HT-29 (cell line): ENCODE measurements at places on chromosomes 2 and 18. TPM values are rescaled to one million over a fixed set of nuclear protein-coding genes. Genes with fewer than 3 reads are reported as not detected.

DNA sequence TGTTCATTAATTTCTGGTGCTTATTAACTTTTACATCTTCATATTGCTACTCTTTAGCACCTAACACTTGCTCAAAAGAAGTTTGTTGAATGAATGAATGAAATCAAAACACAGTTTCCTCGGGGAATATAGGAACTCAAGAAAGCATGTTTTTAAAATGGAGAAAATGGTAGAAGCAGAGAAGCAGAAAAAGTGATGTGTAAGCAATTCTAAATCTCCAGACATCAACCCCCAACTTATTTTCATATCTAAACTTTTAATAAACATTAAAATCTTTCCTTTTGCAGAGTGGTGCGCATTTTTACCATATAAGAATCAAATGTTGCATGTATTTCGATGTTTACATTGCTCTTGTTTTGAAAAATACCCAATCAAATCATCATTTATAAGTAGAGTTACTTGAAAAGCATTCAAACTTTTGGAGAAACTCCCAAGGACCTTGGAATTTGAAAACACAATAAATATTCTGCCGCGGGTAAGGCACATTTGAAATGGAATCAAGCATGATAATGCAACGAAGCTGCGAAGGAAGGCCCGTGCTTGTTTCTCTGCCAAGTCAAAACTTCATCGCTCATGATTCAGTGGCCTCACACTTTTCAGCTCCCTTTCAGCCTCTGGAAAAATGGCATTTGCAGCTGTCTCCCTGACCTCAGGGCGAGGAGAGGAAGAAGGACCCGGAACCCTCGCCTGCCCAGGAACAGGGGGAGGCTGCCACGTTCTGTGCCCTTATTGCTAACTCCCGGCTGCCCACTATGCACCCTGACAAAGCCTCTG is 26.7 kb upstream of the SMIM21 start:
- no peak for DNase-seq

The MAL gene
- total RNA-seq: not detected in 2 replicates

GRCh38 chr2:209600341-209601171 is 171.1 kb upstream of the UNC80 start:
- no peak for DNase-seq

DNA sequence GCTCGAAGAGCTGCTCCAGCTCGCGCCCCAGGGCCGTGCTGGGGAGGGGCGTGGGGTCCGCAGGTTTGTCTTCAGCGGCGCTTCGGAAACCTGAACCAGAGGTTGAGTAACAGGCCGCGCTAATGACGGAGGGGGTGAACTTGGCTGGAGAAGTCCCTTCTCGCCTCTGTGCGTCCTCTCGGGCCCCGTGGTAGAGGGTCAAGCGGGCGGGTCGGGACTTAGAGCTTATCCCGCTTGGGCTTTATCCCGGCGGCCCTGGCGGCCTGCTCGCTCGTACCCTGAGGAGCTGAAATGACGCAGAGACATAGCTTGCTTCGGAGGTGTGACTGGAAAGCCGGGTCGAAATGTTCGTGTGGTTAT is 479 bp downstream of the RNMT start:
- peak; percentile 66 for DNase-seq

The DCAF17 gene
- 3.8 and 4.4 TPM in 2 replicates for total RNA-seq

DNA sequence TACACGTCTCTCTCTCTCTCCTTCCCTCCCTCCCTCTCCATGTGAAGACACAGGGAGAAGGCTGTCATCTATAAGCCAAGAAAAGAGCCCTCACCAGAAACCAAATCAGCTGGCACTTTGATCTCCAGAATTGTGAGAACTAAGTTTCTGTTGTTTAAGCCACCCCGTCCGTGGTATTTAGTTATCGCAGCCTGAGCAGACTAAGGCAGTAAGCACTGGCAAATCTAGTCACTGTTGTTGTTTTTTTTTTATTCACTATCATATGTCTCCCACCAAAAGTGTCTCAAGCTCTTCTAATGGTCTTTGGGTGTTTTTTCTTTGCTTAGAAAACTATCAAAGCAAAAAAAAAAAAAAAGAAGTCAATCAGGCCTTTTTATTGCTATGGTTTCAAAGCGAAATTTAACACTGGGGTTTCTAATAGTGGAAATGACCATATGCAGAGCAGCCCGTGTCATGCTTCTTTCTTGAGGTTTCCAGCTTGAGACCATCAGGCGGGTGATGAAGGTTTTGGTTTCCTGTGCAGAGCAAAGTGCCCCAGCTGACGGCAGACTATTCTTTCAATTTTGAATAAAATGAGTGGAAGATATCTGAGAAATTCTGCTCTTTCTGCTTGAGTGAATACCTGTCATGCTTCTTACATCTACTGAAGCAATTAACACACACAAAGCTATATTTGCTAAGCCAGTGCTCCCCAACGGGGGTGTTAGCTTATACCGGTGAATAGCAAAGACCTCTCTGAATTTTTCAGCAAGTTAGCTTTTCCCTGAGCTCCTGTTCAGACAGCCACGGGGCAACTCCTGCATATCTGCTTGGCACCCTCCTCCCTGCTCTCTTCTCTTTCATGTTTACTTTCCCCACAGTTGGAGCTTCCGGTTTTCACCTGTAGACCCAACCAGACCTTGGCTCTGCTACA is 394.1 kb upstream of the ATP5MC3 start:
- no peak for DNase-seq

The RNF103 gene
- 11.8 and 15.8 TPM in 2 replicates for total RNA-seq

DNA sequence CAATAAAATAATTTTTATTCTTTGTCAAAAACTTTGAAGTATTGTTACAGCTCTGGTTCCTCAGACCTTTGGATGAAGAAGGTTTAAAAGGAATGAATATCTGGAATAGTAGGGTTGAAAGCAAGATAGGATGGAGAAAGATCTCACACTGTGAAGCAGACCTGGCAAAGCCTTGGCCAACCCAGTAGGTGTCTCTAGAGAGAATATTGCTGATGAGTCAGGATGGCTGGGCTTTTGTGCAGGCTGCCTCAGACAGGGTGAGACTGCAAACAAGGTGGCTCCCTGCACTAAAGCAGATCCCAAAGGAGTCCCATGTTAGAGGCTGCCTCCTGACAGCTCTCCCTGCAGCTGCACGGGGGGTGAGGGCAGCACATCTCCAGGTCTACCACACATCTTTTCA is 226.0 kb upstream of the ITGA4 start:
- DNase-seq: no peak

GRCh38 chr18:23462876-23463275 is 9.8 kb downstream of the RIOK3 start:
- DNase-seq: no peak

DNA sequence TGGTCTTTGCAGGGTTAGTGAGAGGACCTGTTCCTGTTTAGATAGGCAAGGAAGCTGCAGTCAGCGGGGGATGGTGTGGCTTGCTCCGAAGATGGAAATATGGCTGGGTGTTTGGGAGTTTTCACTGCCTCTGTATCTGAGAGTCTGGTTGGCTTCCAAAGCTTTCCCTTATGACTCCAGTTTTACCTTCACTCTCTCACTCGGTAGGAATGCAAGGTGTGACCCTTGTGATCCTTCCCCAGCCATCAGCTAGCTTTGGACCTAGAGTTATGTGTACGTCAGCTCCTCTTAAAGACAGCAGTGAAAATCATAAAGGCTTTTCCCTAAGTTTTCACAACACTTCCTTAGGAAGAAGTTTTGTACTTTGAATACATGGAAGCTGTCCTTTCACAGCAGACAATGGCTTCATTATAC is 35.5 kb upstream of the TMEM87B start:
- no peak for DNase-seq

The TDRD15 gene
- not detected in 2 replicates for total RNA-seq

- DNase-seq: no peak
Measured at GRCh38 chr2:237594514-237594871, 4.0 kb upstream of the RAB17 start.

The PSME4 gene
- 21.9 and 25.9 TPM in 2 replicates for total RNA-seq

The CIB4 gene
- not detected in 2 replicates for total RNA-seq

DNA sequence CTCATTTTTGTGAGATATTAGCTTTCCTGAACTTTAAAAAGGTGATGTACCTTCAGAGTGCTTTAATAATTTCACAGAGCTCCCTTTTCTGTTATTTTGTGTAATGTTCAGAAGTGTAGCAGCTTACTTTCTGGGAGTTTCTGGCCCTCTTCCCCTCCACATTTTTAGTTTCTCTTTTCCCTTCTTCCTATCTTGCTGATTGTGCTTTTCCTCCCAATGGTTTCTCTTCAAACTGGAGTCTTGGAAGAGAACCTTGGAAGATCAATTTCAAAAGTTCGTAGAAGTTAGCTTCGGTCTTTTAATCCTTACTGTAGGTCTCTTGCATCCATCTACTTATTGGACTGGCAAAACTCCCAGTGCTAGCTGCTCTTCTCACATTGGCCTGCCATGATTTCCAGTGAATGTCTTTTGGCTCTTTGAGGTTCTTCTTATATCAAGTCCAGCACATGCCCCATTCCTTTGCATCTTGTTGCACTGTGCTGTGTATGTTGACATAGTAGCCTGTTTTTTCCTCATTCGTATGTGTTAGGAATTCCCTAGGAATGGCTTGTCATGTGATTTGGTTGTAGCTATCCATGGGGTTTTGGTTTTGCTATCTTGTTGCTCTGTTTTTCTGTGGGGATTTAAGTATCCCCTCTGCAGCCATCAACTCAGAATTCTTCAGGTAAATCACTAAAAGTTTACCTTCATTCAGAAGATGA is 7.8 kb downstream of the CCNT2 start:
- DNase-seq: no peak
